ENCODE measurements at places on chromosomes 5 and 9.
A peak's percentile ranks its signal among the peaks of the same experiment; 100 is the strongest.

DNA sequence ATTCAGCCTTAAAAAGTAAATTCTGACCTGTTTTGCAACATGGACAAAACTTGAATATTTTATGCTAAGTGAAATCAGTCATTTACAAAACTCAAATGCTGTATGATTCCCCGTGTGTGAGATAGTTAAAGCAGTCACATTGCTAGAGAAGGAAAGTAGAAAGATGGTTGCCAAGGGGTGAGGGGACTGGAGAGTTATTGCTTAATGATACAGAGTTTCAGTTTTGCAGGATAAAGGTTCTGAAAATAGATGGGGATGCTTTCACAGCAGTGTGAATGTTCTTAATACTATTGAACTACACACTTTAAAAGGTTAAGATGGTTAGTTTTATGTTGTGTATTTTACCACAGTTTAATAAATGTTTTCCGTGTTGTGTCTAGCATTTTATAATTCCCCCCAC is 51.2 kb downstream of the SGCD start:
- no peak for DNase-seq

GRCh38 chr9:105157171-105157583 is 87.3 kb upstream of the SLC44A1 start:
- no peak for DNase-seq

GRCh38 chr5:142611154-142611553 is 74.7 kb downstream of the FGF1 start:
- peak; percentile 70 for DNase-seq

GRCh38 chr9:118017607-118018122 is 313.5 kb downstream of the TLR4 start:
- DNase-seq: no peak

DNA sequence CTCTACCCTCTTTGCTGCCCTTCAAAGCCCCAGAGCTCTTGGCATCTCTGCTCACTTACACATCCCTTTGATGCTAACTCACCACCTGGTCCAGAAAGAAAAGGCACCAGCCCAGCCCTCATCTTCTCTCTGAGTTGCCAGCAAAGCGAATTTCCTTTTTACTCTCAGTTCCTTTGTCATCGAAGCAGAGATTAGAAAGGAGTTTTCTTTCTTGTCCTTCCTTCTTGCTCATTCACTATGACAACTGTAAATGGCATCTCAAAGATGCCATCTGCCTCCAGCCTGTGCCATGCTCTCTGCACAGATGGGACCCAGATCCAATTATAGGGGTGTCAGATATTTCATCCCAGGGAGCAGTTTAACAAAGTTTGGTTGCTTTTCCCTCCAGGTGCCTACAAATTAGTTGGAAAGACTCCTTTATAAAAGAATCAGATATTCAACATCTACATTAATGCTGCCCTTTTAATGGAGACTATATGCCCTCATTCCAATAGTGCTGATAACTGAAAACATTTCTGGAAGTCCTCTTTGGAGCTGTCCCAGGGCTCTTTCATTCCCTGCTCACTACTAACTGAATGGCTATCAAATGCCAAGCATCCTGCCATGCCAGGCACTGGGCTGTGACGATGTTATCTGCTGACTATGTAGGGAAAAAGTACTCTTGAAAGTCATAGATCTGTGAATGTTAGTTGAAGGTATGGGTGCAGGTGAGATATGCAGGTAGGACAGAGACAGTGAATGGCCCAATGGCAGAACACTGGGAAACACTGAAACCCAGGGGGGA is 58.9 kb downstream of the SUSD1 start:
- no peak for DNase-seq

DNA sequence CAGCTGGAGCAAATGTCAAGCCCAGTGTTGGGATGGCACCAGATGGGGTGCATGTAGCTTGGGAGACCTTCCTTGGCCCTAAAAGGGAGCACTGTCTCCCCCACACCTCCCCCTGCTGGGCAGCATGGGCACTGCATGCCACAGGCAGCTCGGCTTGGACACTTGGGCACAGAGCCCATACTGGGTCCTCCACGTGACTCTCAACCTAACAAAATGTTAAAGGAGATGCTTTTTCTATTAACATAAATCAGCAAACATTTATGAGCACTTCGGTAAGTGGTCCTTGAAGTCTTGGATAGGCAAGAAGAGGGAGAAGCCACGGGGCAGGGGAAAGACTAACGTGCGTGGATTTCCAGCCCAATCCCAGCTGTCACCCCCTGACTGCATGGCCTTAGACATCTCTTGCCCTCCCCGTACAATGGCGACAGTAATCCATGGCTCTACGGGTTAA is 23.9 kb upstream of the MAPK9 start:
- DNase-seq: peak; percentile 70

Data from activated CD4-positive, alpha-beta T cell treated with anti-CD3 and anti-CD28 coated beads, Interleukin-2, amount 50 U/mL, for 4 hours (primary cell).